GM06990 (cell line): ENCODE measurements at places on chromosomes 7 and 10.
A peak's percentile ranks its signal among the peaks of the same experiment; 100 is the strongest.

- no peak for DNase-seq
Observed at GRCh38 chr10:109207361-109207760, 716.0 kb downstream of the XPNPEP1 start.

GRCh38 chr10:67045404-67045803, 119.6 kb downstream of the LRRTM3 start:
- DNase-seq: peak; percentile 1

- no peak for DNase-seq
Observed at GRCh38 chr10:29328983-29329382, 40.1 kb downstream of the LYZL1 start.

DNA sequence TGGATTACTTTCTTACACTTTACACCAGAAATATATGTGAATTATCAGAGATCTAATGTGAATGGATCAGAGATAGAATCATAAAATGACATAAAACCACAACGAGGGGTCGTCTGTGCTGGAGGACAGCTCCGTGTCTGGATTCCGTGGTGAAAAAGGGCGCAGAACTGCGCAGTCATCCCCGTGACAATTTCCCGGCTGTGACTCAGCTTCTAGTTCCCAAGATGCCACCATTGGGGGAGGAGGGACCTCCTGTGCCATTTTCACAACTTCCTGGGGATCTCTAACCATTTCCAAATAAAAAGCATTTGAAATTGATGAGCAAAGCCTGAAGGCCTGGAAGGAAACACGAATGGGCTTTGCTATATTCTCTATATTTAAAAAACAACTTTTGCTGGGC, 72.1 kb downstream of the PDGFA start:
- no peak for DNase-seq

- no peak for DNase-seq
Observed at GRCh38 chr10:67723601-67724000, 27.6 kb upstream of the CTNNA3 start.

DNA sequence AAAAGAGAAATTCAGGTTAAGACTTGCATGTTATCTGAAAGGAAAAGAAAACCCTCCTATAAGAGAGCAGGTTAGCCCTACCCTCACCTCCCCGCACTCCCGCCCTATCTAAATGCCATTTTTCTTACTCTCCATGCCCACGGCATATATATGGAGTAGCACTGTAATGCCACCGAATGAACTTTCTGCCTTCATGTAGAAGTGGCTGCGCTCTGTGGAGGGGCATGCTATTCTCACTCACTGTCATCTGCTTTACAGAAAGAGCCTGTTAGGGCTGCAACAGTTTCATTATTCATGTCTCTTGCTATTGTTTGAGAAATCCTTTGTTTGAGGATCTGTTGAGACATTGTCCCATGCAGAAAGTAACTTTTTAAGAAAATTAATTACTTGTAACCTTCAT, 1190.6 kb downstream of the SORCS1 start:
- DNase-seq: no peak

DNA sequence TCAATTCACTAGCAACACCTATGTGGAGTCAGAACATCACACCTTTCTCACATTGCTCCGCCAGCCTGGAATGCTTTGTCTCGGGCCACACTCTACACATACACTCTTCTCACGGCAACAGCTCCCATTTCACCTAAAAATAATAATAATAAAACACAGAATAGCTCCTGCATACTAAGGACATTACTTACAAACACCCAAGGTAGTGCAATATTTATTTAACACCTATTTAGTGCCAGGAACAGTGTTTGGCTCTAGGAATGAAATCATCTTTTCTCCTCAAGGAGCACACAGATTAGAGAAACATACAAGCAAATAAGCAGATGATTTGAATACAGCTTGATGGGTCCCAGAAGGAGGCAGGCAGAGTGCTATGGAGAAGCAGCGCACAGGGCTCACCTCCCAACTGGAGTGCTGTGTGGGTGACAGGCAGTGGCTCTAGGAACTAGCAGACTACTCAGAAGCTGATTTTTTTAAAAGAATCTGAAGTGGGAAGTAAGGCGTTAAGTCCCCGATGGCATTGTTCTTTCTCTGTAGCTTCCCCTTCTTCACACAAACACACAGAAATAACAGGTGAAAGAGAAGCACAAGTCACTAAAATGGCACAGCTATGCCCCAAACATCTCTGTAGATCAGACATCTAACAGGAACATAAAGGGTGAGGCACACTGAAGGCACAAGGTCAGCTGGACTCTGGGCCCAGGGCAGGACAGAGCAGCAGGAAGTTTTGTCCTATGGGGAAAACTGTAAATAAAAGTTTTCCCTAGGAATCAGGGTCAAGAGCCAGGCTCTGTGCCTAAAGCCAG, 16.7 kb downstream of the USP6NL start:
- no peak for DNase-seq

DNA sequence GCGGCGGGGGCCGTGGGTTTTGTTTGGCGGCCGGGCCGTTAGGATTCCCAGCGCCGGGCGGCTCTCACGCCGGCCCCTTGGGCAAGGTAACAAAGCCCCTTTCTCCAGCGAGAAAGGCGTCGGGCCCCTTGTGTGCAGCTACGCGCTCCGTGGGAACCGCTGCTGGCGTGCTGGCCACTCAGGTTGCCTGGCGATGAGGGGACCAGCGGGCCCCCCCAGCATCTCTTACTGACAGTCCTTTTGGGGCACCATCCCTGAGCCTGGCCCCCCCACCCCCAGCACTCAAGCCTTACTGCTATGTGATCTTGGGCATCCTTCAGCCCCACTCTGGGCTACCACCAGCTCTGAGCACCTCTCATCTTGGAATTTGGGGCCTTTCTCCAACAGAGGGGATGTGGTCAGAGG, 1.8 kb downstream of the LFNG start:
- DNase-seq: no peak

DNA sequence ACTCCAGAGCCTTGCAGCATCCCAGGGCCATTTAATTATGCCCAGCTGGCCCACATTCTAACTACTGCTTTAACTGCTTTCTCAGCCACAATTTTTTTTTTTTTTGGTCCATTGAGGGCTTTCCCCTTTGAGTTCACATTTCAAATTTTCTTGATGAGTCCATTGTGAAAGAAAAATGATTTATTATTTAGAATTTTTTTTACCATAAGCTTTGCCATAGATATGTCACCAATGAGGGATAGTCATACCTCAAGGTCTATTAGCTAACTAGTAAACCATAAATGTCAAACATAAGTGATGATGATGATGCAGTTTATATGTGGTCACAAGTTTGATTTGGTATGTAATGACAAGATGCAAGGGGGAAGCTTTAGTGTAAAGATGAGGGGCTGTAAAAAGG, 282.9 kb downstream of the BICC1 start:
- no peak for DNase-seq

- DNase-seq: no peak
Observed at GRCh38 chr10:62562101-62562500, 187.9 kb downstream of the ZNF365 start.

- no peak for DNase-seq
Observed at GRCh38 chr10:19245889-19246752, 197.5 kb downstream of the MALRD1 start.

- DNase-seq: no peak
Observed at GRCh38 chr7:40429826-40430225, 295.0 kb downstream of the SUGCT start.

- no peak for DNase-seq
Observed at GRCh38 chr7:96774358-96774757, 64.7 kb upstream of the SEM1 start.

GRCh38 chr7:100257017-100257416, 37.3 kb downstream of the PVRIG start:
- no peak for DNase-seq

DNA sequence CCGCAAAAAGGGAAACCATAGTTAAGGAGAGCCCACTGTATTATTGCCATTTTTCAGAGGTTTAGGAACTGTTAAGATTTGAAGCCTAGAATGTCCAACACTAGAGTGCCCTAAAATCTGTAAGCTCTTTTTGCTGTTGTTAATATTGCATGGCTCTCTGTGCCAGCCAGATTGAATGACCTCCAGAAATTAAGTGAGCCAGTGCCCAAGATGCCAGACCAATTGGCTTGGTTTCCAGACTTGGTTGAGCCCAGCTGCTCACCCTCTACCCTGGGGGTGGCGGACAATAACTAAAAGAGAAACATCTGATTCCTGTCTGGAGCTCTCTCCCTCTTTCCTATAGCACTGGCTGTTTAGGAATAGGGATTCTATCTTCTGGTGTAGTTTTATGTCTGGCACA, 340.1 kb downstream of the PHF14 start:
- DNase-seq: no peak

GRCh38 chr7:150417863-150418262, 32.6 kb upstream of the GIMAP8 start:
- no peak for DNase-seq

DNA sequence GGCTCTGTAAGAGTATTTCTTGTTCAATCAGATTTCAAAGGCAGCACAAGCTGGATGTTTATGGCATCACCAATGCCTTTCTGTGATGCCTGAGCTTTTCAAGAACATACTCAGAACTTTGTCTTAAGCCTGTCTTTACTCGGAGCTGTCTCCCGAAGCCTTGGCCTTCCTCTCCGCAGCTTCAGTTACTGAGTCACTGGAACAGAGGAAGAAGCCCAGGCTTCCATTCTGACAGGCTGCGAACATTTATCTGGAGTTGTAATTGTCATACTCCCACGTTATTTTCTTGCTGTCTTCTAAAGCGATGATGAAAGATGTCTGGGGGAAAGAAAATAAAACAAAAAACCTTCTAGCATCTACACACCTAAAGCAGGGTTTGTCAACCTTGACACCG, 43.9 kb downstream of the GRK5 start:
- DNase-seq: no peak

- no peak for DNase-seq
Observed at GRCh38 chr7:77833136-77833535, 34.6 kb downstream of the PHTF2 start.

DNA sequence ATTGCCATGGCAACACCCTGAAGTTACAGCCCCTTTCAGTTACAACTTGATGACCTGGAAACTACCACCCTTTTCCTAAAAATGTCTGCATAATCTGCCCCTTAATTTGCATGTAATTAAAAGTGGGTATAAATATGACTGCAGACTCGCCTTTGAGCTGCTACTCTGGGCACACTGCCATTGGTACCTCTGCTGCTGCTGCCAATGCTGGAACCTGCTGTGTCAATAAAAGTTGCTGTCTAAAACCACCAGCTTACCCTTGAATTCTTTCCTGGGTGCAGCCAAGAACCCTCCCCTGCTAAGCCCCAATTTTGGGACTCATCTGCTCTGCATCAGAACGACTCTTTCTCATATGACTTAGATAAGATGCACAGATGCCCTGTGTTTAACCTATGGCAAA, 10.2 kb upstream of the FRA10AC1 start:
- no peak for DNase-seq

DNA sequence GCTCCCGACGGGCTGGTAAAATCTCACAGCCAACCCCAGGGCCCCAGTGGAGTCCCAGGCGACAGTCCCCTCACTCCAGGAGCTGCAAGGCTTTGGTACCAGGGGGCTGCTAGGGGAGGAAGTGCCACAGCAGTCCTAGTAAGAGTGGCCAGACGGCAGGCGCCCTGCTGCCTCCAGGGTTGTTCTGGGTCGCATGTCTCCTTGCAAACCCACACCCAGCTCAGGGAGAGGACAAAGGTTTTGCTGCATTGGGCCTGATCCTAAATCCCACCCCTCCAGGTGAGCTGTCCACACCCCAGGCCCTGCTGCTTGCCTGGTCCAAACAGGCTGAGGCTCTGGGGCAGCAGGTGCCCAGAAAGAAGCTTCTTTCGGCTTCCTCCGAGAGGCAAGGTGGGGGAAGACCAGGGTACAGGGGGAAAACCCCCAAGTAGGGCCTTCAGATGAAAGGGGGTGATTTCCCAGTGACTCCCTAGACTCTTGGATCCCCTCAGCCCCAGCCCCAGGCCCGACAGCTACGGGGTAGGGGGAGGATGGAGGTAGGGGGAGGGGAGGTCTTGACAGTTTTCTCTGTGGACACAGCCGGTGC, 4.2 kb upstream of the KCP start:
- peak; percentile 71 for DNase-seq

DNA sequence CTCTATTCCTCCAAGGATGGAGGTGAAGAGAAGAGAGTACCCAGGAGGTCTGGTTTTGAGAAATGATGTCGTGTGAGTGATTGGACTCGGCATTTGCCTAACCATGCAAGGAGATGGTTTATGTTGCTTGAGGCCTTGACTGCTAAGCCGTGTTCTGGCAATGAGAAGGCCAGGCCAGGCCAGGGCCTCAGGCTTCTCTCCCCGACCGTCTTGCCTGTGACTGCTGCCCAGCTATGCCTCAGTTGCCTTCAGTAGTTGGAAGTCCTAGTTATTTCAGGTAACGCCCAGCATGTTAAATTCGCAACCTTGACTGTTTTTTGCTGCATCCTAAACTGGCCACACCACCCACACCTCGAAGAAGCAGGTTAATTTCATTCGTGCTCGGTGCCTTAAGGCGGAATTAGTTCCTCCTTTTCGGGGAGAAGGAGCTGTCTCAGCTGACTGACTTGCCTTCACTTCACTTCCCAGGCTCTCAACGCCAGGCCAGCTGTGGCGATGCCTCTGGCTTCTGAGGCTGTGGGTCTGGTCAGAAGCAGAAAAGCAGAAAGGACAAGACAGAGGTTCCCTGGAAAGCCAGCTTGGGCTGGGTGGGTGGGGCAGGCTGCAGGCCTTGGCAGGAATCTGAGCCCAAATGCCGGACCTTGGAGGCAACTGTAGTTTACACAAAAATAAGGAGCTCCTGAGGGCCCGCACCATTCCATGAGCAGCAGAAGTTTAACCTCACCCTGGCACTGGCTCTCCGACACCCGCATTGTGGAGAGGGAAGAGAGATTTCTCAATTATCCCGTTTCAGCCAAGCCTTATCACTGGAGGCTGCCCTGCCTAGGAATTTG, 61.9 kb upstream of the SAMD8 start:
- no peak for DNase-seq

GRCh38 chr10:113303544-113304146, 249.2 kb upstream of the HABP2 start:
- no peak for DNase-seq

DNA sequence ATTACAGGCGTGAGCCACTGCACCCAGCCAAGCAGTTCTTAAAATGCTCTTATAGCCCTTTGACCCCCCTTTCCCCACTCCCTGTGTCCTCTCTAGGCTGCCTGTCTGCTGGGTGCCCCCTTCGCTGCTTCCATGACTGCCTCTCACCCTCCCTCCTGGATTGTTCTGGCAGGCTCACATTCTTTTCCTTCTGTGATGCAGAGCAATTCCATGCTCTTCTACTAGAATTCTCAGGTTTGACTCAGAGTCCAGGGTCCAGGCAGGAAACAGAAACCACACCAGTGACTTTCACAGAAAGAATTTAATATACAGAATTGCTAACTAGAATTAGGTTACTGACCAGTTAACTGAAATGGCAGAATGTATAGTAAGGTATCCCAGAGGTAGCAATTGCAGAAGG, 244.8 kb downstream of the BAMBI start:
- no peak for DNase-seq

GRCh38 chr7:28988091-28988490, 30.0 kb upstream of the TRIL start:
- DNase-seq: no peak
